Stimulated activated CD4-positive, alpha-beta T cell treated with anti-CD3 and anti-CD28 coated beads, Interleukin-12 subunit alpha, Interleukin-12 subunit beta, amount 100 ng/mL, for 48 hours (primary cell): ENCODE measurements at places on chromosomes 12 and 14.

DNA sequence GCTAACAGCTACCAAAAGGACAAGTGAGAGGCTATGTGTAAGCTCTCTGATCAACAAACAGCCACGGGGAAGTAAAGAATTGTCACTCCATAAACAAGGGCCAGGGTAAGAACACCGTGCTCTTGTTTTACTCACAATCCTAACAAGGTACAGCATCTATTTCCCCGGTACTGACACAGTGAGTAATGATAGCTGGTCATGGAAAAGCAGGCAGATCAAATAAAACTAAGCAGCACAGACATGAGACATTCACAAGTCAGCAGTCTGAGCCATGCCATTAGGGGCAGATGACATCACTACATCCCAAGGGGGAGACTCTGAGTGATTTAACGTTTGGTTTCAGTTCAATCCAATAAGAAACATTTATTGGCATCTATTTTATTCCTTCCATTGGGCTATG lies 54.4 kb downstream of the ARL6IP4 start:
- DNase-seq, result no peak

DNA sequence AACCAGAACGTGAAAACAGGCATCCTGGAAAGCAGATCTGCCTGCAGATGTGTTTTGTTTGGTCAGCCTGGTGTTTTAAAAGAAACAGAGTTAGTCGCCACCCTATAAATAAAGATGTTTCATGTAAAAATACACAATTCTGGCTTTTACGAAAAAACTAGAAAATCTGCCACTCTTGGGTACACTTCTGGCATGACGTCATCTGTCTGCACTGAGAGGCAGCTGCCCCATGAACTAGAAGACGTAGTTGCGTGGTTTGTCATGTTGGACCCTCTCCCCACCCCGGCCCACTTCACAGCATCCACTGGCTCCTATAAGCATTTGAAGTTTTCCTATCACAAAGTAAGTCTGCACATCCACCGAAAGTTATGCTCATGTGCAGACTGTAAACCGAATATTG lies 392.5 kb downstream of the GLT1D1 start:
- no peak for DNase-seq

DNA sequence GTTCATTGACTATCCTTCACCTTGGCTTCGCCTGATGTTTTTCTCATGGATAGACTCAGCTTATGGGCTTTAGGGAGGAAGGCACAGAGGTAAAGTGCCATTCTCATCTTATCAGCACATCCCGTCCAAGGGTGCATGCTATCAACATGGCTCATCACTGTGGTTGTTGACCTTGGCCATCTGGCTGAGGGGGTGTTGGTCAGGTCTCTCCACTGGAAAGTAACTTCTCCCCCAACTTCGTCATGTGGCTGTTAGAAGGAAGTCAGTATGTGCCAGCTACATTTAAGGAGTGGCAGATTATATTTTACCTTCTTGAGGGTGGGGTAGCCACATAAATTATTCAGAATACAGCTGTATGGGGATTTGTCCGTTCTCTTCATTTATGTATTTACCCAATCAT lies 68.9 kb downstream of the EML1 start:
- no peak for DNase-seq

GRCh38 chr12:105198961-105199360 lies 37.0 kb downstream of the APPL2 start:
- no peak for DNase-seq

- DNase-seq, result no peak
Measured at GRCh38 chr12:90984114-90984513, 20.7 kb downstream of the EPYC start.

DNA sequence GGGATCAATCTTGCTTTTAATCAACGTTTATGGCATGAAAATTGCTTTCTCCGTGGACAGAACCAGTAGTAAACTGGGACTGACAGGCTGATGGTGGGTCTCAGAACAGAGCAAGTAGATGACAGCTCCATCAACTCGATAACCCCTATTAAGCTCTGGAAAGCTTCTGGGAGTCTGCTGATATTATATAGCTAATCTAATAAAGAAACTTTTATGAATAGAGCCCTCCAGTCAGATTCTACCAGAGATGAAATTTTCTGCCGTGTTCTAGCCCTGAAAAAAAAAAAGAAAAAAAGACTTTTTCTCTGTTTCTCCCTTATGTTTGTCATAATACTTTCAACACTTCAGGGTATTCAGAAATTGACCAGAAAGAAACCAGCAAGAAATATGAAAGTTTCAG lies 171.6 kb downstream of the APAF1 start:
- no peak for DNase-seq

DNA sequence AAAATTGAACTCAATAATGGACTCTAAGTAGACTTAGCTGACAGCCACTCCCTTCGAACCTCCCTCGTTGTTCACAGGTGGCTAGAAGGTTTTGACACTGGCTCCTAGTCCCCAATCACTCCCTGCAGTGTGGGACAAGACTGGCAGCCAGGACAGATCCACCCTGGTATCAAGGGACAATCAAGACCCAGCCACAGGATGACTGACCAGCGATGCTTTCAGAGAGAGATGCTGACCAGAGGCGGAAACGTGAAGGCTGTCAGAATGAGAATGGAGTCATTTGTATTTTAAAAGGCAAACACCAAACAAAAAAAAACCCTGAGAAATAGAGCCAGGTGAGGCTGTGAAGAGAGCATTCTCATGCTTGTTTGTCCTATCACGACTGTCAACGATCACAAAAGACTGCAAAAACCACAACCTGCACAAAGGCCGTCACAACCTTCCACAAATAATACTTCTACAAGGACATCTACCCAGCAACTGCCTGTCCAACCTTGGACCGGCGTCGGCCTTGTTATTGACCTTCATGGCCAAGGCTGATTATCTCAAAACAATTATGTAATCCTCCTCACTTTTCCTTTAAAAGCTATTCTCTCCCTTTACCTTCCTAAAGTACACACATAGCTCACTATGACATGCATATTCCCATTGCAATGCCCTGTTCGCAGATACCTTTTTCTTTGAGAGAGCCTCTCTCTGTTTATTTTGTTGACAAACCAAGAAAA lies 13.2 kb downstream of the EIF5 start:
- DNase-seq, result no peak

DNA sequence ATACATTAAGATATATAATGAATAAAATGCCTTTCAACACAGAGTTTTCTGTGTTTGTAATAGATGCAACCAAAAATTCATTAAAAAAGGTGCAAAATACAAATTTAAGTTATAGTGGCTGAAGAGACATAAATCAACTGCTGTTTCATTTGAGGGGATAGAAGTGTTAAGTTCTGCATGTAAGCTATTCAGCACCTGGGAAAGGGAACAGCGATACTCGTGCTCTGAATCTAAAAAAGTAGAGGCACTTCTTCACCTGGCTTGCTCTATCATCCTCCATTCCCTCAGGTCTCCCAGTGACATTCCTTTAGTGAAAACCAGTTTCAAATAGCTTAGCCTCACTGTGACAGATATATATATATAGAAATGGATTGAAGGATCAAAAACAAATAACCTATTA lies 222.6 kb downstream of the ACSS3 start:
- no peak for DNase-seq

DNA sequence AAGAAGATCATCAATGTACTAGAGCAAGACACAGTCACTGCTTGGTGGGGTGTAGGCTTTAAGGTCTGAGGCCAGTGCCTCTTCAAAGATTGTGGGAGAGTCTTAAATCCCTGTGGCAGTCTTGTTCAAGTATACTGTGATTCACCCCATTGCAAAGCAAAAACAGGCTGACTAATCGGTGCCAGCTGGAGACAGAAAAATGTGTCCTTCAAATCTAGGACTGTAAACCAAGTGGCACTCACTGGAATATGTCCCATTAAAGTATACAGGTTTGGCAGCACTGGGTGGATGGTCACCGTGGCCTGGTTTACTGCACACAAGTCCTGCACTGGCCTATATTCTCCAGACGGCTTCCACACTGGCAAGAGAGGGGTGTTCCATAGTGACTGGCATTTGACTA lies 1315.3 kb downstream of the TMEM121 start:
- DNase-seq, result no peak

GRCh38 chr12:50062728-50063460 lies 5.5 kb downstream of the ASIC1 start:
- DNase-seq, result no peak

GRCh38 chr12:43723134-43723533 lies 35.5 kb downstream of the PUS7L start:
- DNase-seq, result no peak

- no peak for DNase-seq
Measured at GRCh38 chr14:99055816-99056215, 216.2 kb downstream of the BCL11B start.

- no peak for DNase-seq
Measured at GRCh38 chr12:124385219-124385969, 90.5 kb downstream of the RFLNA start.

GRCh38 chr14:39264558-39264957 lies 30.8 kb downstream of the MIA2 start:
- DNase-seq, result no peak

DNA sequence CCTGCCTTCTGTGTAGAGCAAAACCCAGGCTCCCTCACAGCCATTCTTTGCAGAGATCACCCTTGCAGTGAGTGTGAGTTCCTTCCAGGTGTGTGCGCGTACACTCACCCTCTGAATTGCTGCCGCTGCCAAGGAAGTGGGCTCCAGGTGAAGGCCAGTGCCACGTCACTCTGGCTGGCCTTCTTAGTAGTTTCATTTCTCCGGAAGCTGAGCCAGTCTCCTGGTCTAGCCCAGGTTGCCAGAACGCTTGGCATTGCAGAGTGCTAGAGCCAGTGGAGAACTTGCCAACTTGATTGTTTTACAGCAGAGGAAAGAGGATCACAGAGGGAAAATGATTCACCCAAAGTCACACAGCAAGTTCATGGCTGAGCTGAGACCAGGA lies 11.0 kb downstream of the CBLN3 start:
- DNase-seq, result no peak
